AG09309 (cell line): ENCODE measurements at places on chromosomes 13 and 19.

DNA sequence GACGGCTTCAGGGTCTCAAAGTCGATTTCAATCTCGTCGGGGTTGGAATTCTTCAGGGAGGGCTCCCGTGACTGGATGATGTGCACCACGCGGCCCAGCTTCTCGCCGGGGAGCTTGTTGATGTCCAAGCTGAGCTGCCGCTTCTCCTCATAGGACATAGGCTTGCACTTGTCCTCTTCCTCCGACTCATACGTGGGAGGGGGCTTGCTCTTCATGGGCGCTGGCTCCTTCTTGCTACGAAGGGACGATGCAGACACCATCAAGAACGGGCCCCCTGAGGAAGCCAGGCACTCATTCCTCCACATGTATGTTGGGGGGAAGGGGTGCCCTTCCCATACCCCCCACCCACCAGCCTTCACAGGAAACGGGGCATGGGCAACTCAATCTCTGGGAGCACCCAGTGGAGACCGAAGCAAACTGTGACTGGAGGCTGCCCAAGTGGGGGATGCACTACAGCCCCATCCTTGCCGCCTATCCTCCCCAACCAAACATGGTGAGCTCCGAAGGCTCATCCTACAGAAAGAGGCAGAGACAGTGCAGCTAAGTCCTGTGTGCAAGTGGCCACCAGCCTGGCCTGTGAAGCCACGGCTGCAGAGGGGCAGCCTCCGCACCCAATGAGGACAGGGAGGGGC, 23.2 kb upstream of the EPHX3 start:
- no peak for DNase-seq

DNA sequence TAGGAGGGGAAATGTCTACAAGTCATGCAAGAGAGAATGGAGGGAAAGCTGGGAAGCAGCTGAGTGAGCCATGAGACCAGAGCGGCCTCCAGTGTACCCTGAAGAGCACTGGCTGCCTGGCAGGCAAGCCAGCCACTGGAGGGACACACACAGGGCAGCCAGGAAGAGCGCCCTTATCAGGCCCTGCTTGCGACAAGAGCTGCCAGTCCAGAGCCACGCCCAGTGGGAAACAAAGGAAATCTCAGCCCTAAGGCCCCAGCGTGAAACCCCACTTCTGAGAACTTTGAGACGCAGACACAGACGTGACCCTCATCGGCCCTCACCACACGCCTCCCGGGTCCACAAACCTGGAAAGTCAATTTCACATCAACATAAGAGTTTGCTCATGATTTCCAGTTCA, 105.0 kb downstream of the STK24 start:
- DNase-seq = no peak

GRCh38 chr19:37991176-37991835, 84.3 kb downstream of the SIPA1L3 start:
- DNase-seq = no peak

GRCh38 chr19:34171539-34171876, 796 bp upstream of the LSM14A start:
- no peak for DNase-seq

- no peak for DNase-seq
Observed at GRCh38 chr13:71912524-71912923, 45.5 kb upstream of the DACH1 start.

DNA sequence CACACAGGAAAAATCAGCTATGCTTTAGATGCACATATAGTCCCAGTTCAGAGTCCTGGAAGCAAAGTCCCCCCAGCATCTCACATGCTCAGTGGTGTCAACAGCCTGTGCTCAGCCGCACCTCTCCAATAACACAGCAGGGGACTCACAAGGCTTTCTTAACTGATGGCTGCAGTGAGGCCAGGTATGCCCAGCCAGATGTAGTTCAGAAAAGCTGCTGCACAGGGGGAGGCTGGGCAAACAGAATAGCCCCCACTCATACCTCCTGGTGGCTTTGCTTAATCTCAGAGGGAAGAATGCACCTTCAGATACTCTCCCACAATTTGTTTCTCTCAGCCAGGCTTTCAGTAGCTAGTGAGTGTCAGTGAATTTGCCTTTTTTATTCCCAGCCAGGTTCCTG, 33.4 kb downstream of the FAM124A start:
- DNase-seq = no peak

GRCh38 chr13:98541701-98542203, 35.2 kb downstream of the STK24 start:
- no peak for DNase-seq

DNA sequence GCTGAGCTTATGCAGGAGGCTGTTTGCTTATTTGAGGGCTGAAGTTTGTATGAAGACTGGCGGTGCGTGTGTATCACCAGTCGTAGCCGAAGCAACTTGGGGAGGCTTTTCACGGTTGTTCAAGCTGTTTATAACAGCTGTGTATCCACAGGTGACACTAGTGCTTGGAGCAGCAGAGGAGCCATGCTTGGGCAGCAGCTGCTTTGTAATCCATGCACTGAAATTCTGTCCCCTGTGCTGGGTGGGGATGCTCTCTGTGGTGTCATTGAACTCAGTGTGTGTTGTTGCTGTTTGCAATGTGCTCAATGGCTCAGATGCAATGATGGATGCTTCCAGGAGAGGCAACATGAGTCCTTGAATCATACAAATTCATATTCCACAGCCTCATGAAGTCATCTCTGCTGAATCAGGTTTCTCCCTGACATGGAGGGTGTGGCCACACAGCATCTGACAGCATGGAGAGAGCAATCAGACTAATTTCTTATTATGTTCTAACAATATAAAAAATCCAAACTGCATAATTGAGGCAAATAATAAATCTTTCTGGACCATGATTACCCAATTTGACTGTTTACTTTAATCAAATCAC, 18.8 kb upstream of the GTF3A start:
- DNase-seq = no peak

- no peak for DNase-seq
Observed at GRCh38 chr13:49219647-49220035, 497 bp upstream of the MLNR start.

- DNase-seq = no peak
Observed at GRCh38 chr13:60441761-60442160, 44.7 kb downstream of the TDRD3 start.

DNA sequence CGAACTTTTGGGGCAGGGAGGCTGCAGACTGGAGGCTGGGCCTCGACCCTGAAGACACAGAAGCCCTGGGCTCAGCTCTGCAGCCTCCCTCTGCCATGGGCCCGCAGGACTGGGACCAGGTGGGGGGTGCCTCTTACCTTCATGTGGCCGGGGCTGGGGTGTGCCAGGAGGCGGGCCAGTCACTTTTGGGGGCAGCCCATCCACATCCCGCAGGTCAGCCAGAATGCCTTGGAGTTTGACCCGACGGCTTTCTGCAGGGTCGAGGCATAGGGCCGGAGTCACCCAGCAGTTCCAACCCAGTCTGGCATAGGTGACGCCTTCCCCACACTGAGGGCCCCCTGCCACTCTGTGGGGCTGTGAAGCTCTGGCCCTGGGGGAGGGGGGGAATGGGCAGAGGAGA, 10.8 kb upstream of the PRKD2 start:
- no peak for DNase-seq

DNA sequence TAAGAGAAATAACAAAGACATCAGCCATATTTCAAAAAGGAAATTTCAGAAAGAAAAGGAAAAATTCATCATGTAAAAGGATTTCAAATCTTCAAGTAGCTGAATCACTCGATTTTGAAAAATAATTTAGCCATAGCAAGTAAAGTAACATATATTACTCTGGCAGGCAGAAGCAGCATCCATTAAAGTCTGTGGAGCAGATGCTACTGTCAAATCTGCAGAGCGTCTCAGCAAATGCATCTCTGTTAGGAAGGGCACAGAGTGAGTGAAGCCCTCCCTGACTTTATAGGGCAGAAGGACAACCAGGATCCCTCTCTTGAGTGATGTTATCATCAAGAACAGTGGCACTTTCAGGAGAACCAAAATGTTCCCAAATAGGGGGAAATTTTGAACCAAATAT, 445.5 kb downstream of the EFNB2 start:
- no peak for DNase-seq

DNA sequence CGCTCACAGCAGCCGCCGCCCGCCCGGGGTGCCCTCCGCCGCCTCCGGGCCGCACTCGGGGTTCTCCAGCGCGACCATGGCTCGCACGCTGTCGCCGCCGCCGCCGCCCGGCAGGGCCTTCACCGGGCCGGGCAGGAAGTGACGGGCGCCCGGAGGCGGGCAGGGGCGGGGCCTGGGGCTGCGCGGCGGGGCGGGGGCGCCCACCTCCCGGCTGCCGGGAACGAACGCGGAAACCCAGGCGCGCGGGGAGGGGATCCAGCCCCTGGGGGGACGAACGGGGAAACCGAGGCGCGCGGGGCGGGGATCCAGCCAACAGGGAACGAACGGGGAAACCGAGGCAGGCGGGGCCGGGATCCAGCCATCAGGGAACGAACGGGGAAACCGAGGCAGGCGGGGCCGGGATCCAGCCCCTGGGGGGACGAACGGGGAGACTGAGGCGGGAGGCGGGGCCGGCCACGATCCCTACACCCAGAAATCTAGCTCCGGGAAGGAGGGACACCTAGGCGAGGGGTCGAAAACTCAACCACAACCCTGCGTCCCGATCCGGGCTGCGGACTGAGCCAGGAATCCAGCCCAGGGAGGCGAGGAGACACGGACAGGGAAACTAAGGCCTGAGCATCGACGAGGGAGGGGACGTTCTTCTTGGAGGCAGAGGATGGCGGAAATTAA, at the start of gene R3HDM4:
Gene R3HDM4, minus strand, starts transcription at position 140 of the 669 bp plus-strand sequence. Its CDS starts 62 bp downstream, at position 78.
- no peak for DNase-seq

DNA sequence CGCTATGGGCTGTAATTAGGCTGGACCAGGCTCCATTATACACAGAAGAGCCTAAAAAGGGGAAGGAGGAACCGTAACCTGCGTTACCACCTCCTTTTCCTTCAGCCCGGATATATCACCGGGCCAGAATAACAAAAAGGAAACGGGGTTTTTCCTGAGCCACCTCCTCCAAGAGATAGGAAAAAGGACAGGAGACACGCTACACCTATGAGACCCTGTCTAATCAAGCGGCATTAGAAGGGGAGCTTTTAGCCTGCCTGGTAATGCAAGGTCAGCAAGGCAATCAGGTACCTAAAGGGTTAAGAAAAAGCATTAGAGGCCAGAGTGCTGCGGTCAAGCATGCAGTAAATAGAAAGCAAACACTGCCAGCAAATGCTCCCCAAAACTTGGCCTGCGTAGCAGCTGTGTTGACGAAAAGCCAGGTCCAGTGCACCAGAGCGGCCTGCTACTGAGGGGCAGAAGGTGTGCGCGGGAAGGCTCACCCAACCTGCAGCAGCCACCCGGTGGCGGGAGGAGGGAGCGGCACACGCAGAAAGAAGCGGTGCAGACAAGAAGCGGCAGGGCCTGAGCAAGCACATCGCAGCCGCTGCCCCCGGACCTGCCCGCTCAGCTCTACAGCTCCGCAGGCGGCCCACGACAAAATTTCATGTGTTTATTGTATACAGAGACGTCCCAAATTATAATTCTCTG, 1466.1 kb downstream of the UQCRFS1 start:
- DNase-seq = no peak

DNA sequence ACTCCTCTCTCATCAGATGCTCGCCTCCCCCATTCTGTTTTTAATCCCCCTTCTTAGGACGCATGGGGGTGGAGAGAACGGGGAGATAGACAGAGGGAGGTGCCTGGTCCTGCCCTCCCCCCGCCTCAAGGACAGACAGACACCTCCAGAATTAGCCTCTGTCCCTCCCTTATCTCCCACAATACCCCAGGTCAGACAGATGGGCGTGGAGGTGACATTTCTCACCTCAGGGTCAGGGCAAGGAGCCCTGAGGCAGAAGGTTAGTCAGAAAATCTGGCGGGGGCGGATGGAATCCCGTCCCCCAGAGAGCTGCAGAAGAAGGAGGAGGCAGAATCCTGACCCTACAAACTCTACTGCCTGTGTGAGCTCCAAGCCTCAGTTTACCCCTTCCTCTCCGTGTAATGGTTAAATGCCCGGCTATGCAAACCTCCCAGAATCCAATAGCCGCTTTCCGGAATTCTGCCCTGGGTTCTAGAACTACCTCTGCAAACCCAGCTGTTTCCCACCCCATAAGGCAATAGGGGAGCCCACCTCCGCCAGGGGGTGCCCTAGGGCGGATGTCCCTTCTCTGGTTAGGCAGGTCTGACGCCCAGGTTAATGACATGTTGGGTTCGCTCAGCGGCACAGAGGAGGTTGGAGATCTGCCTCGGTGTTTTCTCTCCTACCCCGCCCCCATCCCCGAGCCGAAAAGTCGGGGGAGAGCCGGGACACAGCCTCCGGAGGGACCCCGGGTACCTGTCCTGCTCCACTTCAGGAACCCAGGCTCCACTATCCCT, 900 bp downstream of the PPP1R13L start:
- no peak for DNase-seq

DNA sequence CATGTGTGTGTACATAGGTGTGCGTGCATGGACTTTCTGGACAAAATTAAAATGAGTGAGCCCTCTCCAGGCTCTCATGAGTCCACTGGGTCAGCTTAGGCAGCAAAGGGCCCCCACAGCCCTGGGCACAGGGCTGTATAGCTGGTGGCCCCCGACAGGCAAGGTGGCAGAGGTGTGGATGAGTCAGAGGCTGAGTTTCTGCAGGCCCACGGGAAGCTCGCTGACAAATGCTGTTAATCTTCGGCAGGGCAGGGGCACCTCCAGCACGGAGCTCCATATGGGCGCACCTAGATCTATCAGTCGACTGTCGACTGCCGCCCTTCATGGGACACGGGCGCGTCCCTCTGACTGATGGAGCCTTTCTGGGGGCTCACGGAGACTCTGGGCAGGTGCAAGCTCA, 181.1 kb downstream of the URI1 start:
- no peak for DNase-seq

DNA sequence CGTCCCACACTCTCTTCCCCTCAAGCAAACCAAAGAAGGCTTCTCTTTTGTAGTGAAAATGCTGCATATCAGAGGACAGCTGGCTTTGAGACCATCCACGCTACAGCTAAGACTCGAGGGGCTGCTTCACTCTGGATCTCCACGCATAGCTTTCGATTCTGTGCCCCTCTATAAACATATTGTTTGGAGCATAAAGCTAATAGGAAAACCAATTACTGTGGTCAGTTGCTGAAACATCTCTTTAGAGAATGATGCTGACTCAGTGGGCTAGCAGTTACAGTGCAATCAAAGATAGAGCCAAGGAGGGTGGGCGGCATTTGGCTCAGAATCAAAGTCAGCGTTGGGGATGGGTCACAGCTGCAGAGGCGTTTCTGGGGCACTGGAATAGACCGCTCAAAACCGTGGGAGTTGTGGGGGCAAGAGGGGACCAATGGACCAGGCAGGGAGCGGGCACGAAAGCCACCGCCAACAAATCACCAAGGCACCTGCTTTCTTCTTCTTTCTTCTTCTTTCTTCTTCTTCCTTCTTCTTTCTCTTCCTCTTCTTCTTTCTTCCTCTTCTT, 76.7 kb downstream of the RASL11A start:
- DNase-seq = no peak

DNA sequence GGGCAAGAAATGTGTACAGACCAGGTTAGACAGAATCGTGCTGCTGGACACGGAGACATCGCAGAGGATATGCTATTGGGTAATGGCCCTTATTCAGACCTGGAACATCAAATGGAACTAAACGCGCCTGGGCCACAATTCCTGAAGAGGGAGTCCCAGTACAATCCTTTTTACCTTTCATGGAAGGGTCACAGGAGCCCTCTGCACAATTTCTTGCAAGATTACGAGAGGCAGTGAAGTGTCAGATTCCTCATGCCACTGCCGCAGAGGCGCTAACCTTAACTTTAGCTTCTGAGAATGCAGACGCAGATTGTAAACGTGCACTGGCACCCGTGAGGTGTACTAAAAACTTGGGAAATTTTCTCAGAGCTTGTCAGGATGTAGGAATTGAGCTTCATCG, 18.1 kb downstream of the CLEC4M start:
- no peak for DNase-seq
